ENCODE measurements at places on chromosomes 1 and 21. TPM values are rescaled to one million over a fixed set of nuclear protein-coding genes. Genes with fewer than 3 reads are reported as not detected.

Gene KRTAP19-1
- not detected for total RNA-seq

Gene C1orf167
- total RNA-seq = 3.6 TPM

Gene STIL
- total RNA-seq = 0.65 TPM

Gene MNDA
- 11.3 TPM for total RNA-seq

Gene SPRR2E
- not detected for total RNA-seq

Gene KCNK1
- 5.9 TPM for total RNA-seq

Gene IBA57
- total RNA-seq = 7.8 TPM

Gene SUSD4
- 0.81 TPM for total RNA-seq

Gene KRTAP10-12
- total RNA-seq = not detected

Gene ARMH1
- total RNA-seq = 6.7 TPM

GRCh38 chr1:53722025-53722424 is 16.9 kb downstream of the GLIS1 start:
- H3K27me3 ChIP-seq = no peaks in the 10 kb centered on the region
- no peaks in the 10 kb centered on the region for H3K36me3 ChIP-seq
- no peak overlapping the region for H3K27ac ChIP-seq
- DNase-seq = no peak
- H3K4me3 ChIP-seq = no peak overlapping the region
- no peaks in the 10 kb centered on the region for H3K4me1 ChIP-seq

DNA sequence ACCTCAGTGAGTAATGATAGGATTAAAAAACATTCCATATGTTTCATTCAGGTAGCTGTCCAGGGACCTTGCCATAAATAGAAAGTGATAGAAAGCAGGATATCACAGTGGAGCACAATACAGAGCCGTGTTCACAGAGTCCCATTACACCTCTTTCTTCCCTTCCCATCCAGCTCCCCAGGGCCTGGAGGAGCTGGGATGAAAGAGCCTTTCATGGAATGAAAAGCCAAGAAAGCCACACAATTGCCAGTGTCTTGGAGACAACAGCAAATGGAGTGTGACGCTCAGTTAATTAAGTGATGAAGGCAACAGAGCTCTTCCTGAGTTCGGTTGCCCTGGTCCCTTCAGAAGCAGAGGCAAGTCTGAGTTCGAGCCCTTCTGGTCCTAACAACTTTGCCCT is 387.3 kb upstream of the PLXNA2 start:
- DNase-seq = no peak
- no peaks in the 10 kb centered on the region for H3K36me3 ChIP-seq
- H3K27me3 ChIP-seq = no peaks in the 10 kb centered on the region
- no peak overlapping the region for H3K27ac ChIP-seq

DNA sequence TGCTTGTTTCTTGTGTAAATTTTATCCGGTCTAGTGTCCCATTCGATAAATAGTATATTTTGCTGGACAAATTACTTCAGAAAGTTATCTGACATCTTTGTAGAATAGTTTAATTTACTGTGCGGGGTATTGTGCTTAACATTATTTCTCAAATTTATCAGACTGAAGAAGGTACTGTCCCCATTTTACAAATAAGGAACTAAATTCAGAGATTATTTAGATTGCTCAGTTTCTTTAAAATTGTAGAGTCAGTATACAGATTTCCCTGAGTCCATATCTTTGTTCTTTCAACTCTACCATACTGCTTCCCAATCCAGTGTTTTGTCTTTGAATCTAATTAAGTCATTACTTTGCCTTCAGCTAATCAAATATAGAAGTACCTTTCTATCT is 6.4 kb downstream of the ATP5PB start:
- no peak overlapping the region for H3K27ac ChIP-seq
- no peak for DNase-seq
- H3K4me1 ChIP-seq = no peaks in the 10 kb centered on the region
- no peaks in the 10 kb centered on the region for H3K27me3 ChIP-seq

- H3K4me3 ChIP-seq = no peak overlapping the region
- no peaks in the 10 kb centered on the region for H3K27me3 ChIP-seq
These were observed 369.5 kb upstream of the BRINP3 start for GRCh38 chr1:190847166-190847565.

DNA sequence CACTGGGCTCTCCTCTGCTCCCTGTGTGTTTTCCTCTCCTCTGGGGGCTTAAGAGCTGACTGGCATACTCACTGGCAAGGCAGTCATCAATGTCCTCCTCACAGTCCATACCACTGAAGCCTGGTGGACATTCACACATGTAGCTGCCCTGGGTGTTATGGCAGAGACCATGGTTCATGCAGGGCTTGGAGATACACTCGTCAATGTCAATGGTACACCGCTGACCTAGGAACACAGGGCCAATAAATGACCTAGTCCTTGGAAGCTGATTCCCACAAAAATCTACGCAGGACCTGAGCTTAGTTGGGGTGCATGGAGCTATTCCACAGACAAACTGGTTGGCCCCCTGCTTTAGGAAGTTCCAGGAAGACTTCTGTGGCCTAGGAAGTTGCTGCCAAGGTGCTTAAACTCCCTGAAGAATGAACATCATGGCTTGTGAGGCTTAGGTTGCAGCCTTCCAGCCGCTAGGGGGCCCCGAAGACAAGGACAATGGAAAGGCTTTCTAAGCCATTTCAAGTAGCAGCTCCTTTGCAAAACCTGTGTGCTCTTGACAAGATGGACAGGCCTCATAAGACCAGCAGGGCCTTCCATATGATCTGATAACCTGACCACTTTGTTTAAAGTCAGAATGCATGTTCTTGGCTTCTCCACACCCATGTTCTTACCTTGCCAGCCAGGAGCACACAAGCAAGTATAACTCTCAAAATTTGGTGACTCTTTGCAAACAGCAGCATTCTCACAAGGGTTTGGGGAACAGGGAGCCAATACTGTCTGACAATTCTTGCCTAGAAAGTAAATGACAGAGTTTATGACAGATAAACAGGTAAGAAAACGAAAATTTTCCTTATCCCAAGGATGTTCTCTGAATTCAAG is 52.3 kb upstream of the ADAM30 start:
- H3K27me3 ChIP-seq = no peaks in the 10 kb centered on the region
- peaks cover 11% of the 10 kb centered on the region for H3K36me3 ChIP-seq
- DNase-seq = peak; percentile 87
- no peak overlapping the region for H3K4me3 ChIP-seq
- H3K27ac ChIP-seq = peak overlapping the region; percentile 17

- no peak overlapping the region for H3K27ac ChIP-seq
- no peaks in the 10 kb centered on the region for H3K27me3 ChIP-seq
- H3K4me1 ChIP-seq = peaks cover 6% of the 10 kb centered on the region
- no peaks in the 10 kb centered on the region for H3K36me3 ChIP-seq
These were observed 33.7 kb downstream of the MRPL39 start for GRCh38 chr21:25573409-25574206.

GRCh38 chr1:24098943-24099638 is 12.8 kb downstream of the MYOM3 start:
- H3K27ac ChIP-seq = no peak overlapping the region
- no peaks in the 10 kb centered on the region for H3K27me3 ChIP-seq
- no peaks in the 10 kb centered on the region for H3K4me1 ChIP-seq
- H3K4me3 ChIP-seq = no peak overlapping the region

GRCh38 chr1:183544598-183545297 is 45.5 kb downstream of the NCF2 start:
- H3K4me3 ChIP-seq = no peak overlapping the region
- no peaks in the 10 kb centered on the region for H3K4me1 ChIP-seq
- no peaks in the 10 kb centered on the region for H3K27me3 ChIP-seq
- peaks cover 3% of the 10 kb centered on the region for H3K36me3 ChIP-seq

DNA sequence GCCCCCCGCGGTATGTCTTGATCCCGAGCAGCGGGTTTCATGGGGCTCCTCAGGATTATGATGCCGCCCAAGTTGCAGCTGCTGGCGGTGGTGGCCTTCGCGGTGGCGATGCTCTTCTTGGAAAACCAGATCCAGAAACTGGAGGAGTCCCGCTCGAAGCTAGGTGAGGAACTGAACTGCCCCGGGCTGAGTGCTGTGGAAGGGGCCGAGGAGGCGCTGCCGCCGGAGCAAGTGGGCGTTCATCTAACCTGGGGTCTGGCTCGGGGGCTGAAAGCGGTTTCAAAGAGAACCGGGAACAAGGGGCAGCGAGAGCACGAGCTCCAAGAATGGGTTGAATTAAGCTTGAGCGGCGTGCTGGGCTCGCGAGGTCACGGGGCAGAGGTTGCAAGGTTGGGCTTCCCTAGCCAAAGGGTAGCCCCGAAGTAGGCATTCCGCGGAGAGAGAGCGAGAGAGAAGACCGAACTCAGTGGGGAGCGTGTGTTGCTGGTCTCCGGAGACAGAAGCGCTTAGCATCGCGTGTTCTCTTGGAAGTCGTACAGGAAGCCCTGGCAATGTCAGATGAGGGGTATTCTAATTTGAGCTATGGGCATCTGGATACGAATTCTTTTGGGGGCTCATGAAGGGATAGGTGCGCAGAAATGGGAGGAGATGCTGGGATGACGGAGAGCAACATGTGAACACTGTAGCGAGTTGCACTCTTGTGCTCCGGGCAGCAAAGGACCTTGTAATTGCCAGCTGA is 732 bp downstream of the HS2ST1 start:
- H3K27ac ChIP-seq = peak overlapping the region; percentile 53
- no peaks in the 10 kb centered on the region for H3K27me3 ChIP-seq
- H3K4me3 ChIP-seq = peak overlapping the region; percentile 62
- peak; percentile 80 for DNase-seq
- H3K4me1 ChIP-seq = peaks cover 5% of the 10 kb centered on the region
- no peaks in the 10 kb centered on the region for H3K36me3 ChIP-seq

GRCh38 chr1:11680270-11681070 is 478 bp downstream of the MAD2L2 start:
- peak; percentile 85 for DNase-seq
- no peak overlapping the region for H3K27ac ChIP-seq
- no peaks in the 10 kb centered on the region for H3K4me1 ChIP-seq

DNA sequence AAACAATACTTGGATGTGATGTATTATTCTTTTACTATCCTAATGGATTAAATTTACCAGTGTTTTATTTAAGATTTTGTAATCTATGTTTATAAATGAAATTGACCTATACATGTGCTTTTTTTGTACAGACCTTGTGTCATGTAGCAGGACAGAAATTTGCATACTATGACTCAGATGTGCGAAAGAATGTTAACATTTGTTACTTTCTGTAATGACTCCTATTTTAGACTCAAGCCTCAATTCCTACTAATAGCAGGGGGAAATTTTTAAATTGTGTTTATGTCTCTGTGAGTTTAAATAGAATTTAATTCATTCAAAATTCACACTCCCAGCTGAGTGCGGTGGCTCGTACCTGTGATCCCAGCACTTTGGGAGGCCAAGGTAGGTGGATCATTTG is 21.8 kb upstream of the RIMKLA start:
- H3K4me1 ChIP-seq = no peaks in the 10 kb centered on the region
- H3K27me3 ChIP-seq = no peaks in the 10 kb centered on the region
- no peak for DNase-seq
- H3K4me3 ChIP-seq = no peak overlapping the region
- H3K36me3 ChIP-seq = no peaks in the 10 kb centered on the region

- H3K27me3 ChIP-seq = no peaks in the 10 kb centered on the region
- H3K27ac ChIP-seq = no peak overlapping the region
- no peak overlapping the region for H3K4me3 ChIP-seq
- no peak for DNase-seq
- no peaks in the 10 kb centered on the region for H3K36me3 ChIP-seq
These were observed 43.2 kb upstream of the POFUT2 start for GRCh38 chr21:45330851-45331261.

- H3K36me3 ChIP-seq = no peaks in the 10 kb centered on the region
- peaks cover 3% of the 10 kb centered on the region for H3K4me1 ChIP-seq
- no peaks in the 10 kb centered on the region for H3K27me3 ChIP-seq
- H3K27ac ChIP-seq = no peak within 1 kb of the TSS
These were observed at the start of gene GBP6 for GRCh38 chr1:89363638-89364536. Gene GBP6 (plus strand): TSS chr1:89364059. CDS start chr1:89368552, 4,493 bp downstream.

DNA sequence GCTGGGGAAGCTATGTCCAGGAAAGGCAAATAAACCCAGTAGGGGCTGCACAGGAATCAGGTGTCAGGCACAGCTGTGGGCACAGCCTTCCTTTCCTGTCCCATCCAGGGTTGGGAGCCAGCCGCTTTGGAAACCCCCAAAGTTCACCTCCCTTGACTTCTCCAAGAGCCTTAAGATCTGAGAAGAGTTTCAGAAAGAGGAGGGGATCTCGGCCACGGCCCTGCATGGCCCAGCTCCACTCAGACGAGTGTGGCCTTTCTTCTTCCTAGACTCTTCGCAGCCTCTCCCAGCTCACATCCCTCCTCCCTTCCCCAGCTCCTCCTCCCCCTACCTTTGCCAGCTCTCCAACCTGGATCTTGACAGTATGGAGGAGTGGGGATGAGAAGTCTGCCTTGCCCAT is 36.7 kb downstream of the RHBG start:
- no peak overlapping the region for H3K27ac ChIP-seq
- DNase-seq = no peak
- H3K36me3 ChIP-seq = no peaks in the 10 kb centered on the region

- peaks cover 5% of the 10 kb centered on the region for H3K36me3 ChIP-seq
- no peak overlapping the region for H3K27ac ChIP-seq
- H3K4me1 ChIP-seq = no peaks in the 10 kb centered on the region
These were observed 55.2 kb downstream of the SASS6 start for GRCh38 chr1:100077531-100077930.

All from aorta (tissue), 5 donors.